Osteoblast (primary cell): ENCODE measurements at places on chromosomes 7 and 10. TPM values are rescaled to one million over a fixed set of nuclear protein-coding genes. Genes with fewer than 3 reads are reported as not detected.

Gene ACSM6
- total RNA-seq: not detected in 2 replicates

Gene OPALIN
- total RNA-seq: not detected in 2 replicates

Gene ELOVL3
- total RNA-seq: 2.2 and 2.7 TPM in 2 replicates

Gene C10orf90
- 0.59 and 0.72 TPM in 2 replicates for total RNA-seq

Gene DYDC2
- not detected in 2 replicates for total RNA-seq

Gene PPP1R17
- not detected in 2 replicates for total RNA-seq

Gene DNAH11
- under 0.01 and 1.1 TPM in 2 replicates for total RNA-seq

Gene MSMB
- not detected in 2 replicates for total RNA-seq

GRCh38 chr10:62069452-62070178, 168.1 kb downstream of the ARID5B start:
- H3K4me1 ChIP-seq: peaks cover 29% of the 10 kb centered on the region
- DNase-seq: no peak
- peaks cover 97% of the 10 kb centered on the region for H3K36me3 ChIP-seq
- peak overlapping the region; percentile 26 for H3K27ac ChIP-seq

GRCh38 chr7:48299580-48300169, 128.4 kb downstream of the ABCA13 start:
- no peak overlapping the region for H3K4me3 ChIP-seq
- DNase-seq: no peak
- H3K4me1 ChIP-seq: peaks cover 13% of the 10 kb centered on the region

- H3K27ac ChIP-seq: no peak overlapping the region
- peak; percentile 71 for DNase-seq
- H3K4me3 ChIP-seq: no peak overlapping the region
Observed at GRCh38 chr7:154906201-154906600, 96.7 kb downstream of the PAXIP1 start.

- no peak for DNase-seq
- H3K36me3 ChIP-seq: no peaks in the 10 kb centered on the region
- no peak overlapping the region for H3K27ac ChIP-seq
- no peaks in the 10 kb centered on the region for H3K4me1 ChIP-seq
Observed at GRCh38 chr7:88599528-88599927, 160.0 kb upstream of the ZNF804B start.

DNA sequence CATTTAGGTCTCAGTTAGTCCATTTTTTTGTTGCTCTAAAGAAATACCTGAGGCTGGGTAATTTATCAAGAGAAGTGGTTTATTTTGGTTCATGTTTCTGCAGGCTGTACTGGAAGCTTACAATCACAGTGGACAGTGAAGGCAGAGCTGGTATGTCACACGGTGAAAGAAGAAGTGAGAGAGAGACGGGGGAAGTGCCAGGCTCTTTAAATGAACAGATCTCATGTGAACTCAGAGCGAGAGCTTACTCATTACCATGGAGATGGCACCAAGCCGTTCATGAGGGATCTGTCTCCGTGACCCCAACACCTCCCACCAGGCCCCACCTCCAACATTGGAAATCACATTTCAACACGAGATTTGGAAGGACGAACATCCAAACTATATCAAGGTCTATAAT, 18.9 kb upstream of the PNLIPRP3 start:
- no peak for DNase-seq
- H3K27ac ChIP-seq: no peak overlapping the region
- H3K36me3 ChIP-seq: no peaks in the 10 kb centered on the region

- peak; percentile 34 for DNase-seq
- H3K27me3 ChIP-seq: no peaks in the 10 kb centered on the region
- peaks cover 32% of the 10 kb centered on the region for H3K4me1 ChIP-seq
- peak overlapping the region; percentile 81 for H3K27ac ChIP-seq
Observed at GRCh38 chr7:32587411-32587948, 92.2 kb downstream of the AVL9 start.

GRCh38 chr7:32618470-32618869, 123.2 kb downstream of the AVL9 start:
- peaks cover 14% of the 10 kb centered on the region for H3K4me1 ChIP-seq
- H3K27ac ChIP-seq: no peak overlapping the region
- H3K4me3 ChIP-seq: no peak overlapping the region
- H3K27me3 ChIP-seq: no peaks in the 10 kb centered on the region
- no peak for DNase-seq
- no peaks in the 10 kb centered on the region for H3K36me3 ChIP-seq

DNA sequence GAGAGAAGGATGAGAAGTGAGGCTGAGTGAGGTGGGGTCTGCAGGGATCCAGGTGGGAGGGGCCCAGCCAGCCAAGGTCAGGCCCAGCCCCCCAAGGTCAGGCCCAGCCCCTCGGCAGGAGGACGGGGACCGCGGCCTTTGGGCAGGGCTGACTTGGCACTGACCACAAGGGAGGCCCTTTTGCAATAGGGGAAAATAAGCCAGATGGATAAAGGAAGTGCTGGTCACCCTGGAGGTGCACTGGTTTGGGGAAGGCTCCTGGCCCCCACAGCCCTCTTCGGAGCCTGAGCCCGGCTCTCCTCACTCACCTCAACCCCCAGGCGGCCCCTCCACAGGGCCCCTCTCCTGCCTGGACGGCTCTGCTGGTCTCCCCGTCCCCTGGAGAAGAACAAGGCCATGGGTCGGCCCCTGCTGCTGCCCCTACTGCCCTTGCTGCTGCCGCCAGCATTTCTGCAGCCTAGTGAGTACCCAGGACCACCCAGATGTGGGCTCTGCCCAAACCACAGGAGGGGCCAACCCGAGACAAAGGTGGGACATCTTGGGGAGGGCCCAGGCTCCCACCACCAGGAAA, at the start of gene PILRA:
Gene PILRA, plus strand, starts transcription at position 227 of the 571 bp plus-strand sequence. Its CDS starts 170 bp downstream, at position 397.
- no peak within 1 kb of the TSS for H3K27ac ChIP-seq
- H3K27me3 ChIP-seq: no peaks in the 10 kb centered on the region

DNA sequence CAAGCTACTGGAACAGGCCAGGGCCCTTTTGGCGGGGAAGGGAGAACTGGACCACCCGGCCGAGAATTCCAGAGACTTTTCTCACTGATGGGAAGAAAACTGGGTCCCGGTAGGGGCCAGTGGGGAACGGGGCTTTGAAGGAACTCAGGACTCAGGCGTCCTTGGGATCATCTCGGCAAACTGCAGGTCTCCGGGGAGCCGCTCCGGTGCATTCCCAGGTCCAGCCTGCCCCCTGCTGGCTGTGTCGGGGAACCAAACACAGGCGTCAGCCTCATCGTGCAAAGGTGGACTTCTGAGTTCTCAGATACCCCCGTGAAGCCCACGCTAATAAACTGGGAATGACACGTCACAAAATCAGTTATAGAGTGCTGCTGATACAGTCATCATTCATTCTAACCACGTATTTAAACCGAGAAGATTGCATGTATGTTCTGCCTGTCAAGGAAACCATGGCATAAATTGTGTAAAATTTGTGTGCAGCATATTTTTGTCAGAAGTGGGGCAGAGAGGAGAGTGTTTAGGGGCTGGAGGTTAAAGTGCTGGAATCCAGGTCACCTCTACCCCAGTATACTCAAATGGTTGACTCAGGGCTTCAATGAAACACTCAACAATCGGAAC, 76.1 kb upstream of the CPXM2 start:
- H3K4me1 ChIP-seq: no peaks in the 10 kb centered on the region
- H3K36me3 ChIP-seq: no peaks in the 10 kb centered on the region
- H3K27ac ChIP-seq: no peak overlapping the region
- DNase-seq: peak; percentile 96
- peaks cover 21% of the 10 kb centered on the region for H3K27me3 ChIP-seq

- H3K4me1 ChIP-seq: peaks cover 27% of the 10 kb centered on the region
- peak overlapping the region; percentile 79 for H3K27ac ChIP-seq
- no peaks in the 10 kb centered on the region for H3K27me3 ChIP-seq
- H3K36me3 ChIP-seq: no peaks in the 10 kb centered on the region
Observed at GRCh38 chr10:127908106-127908958, 1.4 kb downstream of the PTPRE start.

DNA sequence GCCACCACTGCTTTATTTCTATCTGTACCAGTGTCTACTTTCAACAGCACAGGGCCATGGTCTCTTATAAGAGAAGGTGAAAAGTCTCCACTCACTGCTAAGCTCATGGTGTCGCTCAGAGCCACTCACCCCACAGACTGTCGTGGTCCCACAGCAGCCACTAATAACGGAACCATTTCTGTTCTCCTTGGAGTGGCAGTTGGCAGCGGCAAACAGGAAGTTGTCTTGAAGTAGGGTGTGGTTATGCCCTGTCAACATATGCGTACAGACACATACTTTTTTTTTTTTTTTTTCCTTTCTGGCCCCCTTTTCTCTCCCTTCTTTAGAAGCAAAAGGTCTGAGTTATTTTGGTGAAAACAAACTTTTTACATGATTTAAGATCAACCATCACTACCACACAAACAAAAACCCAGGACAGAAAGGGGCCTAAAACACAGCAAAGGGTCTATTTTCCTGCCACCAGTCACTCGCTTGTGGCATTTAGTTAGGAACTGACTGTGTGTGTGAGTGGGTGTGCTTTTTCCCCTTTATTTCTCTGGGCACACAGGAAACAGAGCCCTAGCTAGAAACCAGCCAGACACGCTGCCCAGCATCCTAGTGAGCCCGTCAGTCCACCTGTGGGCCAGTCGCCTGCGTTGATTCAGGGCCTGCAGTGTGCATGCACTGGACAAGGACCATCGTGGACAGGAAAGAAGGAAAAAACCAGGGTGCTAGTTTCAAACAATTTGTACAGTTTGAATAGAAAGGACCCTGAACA, 96.7 kb upstream of the EFCAB10 start:
- DNase-seq: no peak
- no peak overlapping the region for H3K27ac ChIP-seq
- H3K27me3 ChIP-seq: no peaks in the 10 kb centered on the region
- no peaks in the 10 kb centered on the region for H3K4me1 ChIP-seq
- no peak overlapping the region for H3K4me3 ChIP-seq

DNA sequence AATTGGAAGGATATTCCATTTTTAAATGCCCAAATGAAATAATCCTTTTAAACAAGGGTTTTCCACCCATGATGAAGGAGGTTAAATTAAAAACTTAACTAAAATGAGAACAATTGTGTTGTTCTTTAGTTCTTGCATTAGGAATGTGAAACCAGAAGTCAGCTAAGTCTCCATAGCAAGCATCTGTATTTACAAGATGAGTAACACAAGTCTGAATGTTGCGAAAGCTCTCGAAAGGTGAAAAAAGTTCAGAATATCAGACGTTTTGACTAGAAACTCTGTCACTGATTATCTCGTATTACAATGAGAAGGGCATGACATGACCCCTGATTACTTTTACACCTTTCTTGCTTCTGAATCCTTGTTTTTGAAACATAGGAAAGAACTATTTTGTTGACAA, 149.6 kb downstream of the BICC1 start:
- H3K27ac ChIP-seq: peak overlapping the region; percentile 87
- peaks cover 51% of the 10 kb centered on the region for H3K4me1 ChIP-seq
- H3K36me3 ChIP-seq: no peaks in the 10 kb centered on the region
- H3K27me3 ChIP-seq: no peaks in the 10 kb centered on the region
- DNase-seq: peak; percentile 58

DNA sequence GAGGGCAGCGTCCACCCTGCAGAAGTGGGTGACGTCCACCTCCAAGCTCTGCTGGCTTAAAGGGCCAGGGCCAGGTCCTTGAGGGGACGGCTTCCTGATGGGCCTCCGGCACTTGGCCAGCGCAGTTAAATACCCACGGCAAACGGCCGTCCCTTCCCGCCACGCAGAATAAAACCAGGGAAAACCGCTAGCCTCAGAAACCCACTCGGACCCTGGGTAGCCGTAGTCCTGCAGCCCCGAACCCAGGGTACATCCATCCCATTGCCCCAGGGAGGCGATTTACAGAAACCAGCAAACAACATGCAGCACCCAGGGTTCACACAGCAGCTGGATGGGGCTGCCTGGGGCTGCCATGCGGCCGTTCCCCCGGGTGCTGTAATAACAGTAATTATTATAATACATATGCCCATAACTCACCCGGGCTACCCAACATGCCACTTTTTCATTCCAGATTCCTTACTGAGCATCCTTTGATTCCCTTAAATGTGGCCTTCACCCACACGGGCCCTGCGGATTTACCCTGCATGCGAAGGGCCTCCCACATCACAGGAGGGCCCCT, 81.5 kb upstream of the PDGFA start:
- H3K27me3 ChIP-seq: no peaks in the 10 kb centered on the region
- H3K27ac ChIP-seq: no peak overlapping the region
- no peaks in the 10 kb centered on the region for H3K36me3 ChIP-seq
- peak overlapping the region; percentile 43 for H3K4me3 ChIP-seq
- DNase-seq: no peak

DNA sequence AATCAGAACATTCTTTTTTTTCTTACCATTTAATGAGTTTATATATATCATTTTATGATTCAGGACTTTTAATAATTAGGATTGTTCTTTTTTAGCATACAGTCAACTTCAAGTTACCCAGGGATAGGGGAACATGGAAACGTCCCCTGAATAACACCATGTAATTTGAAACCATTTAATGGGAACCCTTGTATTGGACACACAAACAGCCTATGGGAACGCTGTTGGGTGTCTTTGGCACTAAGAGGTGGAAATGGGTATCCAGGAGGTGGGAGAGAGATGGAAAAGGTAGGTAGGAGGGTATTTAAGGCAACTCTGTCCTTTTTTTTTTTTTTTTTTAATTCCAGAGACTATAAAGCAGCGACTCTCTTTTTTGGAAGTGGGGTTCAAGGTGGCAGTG, 2.6 kb downstream of the LUC7L2 start:
- peaks cover 5% of the 10 kb centered on the region for H3K36me3 ChIP-seq
- no peaks in the 10 kb centered on the region for H3K27me3 ChIP-seq
- peaks cover 29% of the 10 kb centered on the region for H3K4me1 ChIP-seq
- H3K4me3 ChIP-seq: peak overlapping the region; percentile 20
- DNase-seq: no peak

GRCh38 chr7:20314198-20314597, 16.5 kb upstream of the ITGB8 start:
- no peak for DNase-seq
- H3K4me1 ChIP-seq: no peaks in the 10 kb centered on the region
- no peaks in the 10 kb centered on the region for H3K27me3 ChIP-seq
- no peak overlapping the region for H3K27ac ChIP-seq
- no peaks in the 10 kb centered on the region for H3K36me3 ChIP-seq

DNA sequence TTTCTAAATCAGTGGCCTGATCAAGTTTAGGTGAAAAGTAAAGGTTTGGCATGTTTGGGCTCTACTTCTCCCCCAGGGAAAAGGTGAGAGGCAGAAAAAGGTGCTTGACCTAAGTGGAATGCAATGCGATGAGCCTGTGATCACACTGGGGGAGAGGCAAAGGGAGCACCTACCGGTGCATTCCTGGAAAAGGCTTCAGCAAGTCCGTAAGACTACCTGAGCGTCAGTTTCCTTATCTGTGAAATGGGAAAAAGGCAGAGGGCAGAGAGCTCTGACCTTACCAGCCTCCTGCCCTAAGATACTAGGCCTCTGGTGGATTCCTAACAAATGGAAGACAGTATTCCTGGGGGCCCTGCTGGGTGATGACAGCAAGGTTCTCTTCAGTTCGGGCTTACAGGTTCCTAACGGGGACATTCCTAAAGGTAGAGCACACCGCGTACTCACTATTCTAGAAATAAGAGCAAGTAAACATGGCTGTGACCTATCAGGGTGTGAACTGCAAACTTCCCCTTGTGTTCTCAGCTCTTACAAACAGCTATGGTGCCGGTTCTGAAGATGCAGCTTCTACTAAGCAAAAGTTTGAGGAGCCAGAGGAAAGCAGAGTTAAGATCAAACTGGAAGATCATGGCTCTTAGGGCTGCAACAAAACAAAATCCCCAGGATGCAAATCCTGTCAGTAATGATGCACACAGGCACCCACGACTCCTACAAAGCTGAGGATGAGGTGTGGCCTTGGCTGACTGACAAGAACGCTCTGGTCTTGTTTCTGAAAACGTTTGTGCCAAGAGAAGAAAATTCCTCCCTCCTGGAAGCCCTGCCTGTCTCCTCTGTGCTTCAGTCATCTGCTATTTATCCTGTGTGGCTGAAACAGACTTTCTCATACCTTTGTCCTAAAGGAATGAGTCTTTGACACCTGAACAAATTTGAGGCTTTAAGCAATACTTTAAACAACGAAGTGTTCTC, 13.3 kb upstream of the ACSL5 start:
- no peak overlapping the region for H3K27ac ChIP-seq
- DNase-seq: no peak
- H3K4me1 ChIP-seq: peaks cover 4% of the 10 kb centered on the region
- no peak overlapping the region for H3K4me3 ChIP-seq
- H3K27me3 ChIP-seq: no peaks in the 10 kb centered on the region
- H3K36me3 ChIP-seq: no peaks in the 10 kb centered on the region
